ENCODE measurements at places on chromosomes 7 and 10. TPM values are rescaled to one million over a fixed set of nuclear protein-coding genes. Genes with fewer than 3 reads are reported as not detected.

- H3K27me3 ChIP-seq, result no peaks in the 10 kb centered on the region
- no peak overlapping the region for H3K27ac ChIP-seq
- H3K36me3 ChIP-seq, result no peaks in the 10 kb centered on the region
- no peak overlapping the region for H3K4me3 ChIP-seq
Measured at GRCh38 chr10:121696854-121697253, 98.6 kb upstream of the FGFR2 start.

DNA sequence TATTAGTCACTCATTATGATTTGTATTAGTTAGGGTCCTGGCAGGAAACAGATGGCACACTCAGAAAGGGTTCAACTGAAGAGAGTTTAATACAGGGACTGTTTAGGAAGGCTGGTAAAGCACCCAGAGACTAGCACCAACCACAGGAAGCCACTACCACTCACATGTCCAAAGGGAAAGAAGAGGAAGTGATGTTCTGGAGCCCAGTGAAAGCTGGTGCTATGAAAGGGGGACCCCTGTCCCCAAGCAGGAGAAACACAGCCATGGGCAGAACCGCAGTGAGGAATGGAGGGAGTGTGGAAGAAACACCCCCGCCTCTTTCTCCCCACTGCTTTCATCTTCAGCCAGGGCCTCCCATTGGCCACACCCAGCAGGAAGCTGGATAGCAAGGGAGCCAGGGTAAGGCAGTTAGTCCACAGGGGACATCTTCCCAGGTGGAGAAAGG lies 3.2 kb upstream of the VSIR start:
- H3K27ac ChIP-seq, result no peak overlapping the region
- no peaks in the 10 kb centered on the region for H3K36me3 ChIP-seq
- peaks cover 43% of the 10 kb centered on the region for H3K27me3 ChIP-seq
- H3K4me3 ChIP-seq, result no peak overlapping the region
- H3K4me1 ChIP-seq, result peaks cover 7% of the 10 kb centered on the region

MALRD1 gene
- 1.2 TPM for total RNA-seq

DNA sequence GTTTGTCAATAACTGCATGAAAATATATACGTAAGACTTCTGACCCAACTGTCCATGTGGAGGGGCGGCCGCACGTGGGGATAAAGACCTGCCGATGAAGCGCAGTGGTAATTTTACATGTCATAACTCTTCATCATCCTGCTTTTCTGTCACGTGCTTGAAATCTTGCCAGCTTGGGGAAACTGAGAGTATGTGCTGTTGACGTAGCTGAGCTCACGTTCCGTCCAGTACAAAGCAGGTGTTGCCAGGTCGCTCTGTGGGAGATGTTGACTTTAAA lies 105.1 kb downstream of the INPP5A start:
- no peaks in the 10 kb centered on the region for H3K27me3 ChIP-seq
- no peak overlapping the region for H3K4me3 ChIP-seq
- DNase-seq, result no peak
- no peak overlapping the region for H3K27ac ChIP-seq
- peaks cover 2% of the 10 kb centered on the region for H3K36me3 ChIP-seq

GIMAP1 gene
- total RNA-seq, result not detected

- H3K36me3 ChIP-seq, result no peaks in the 10 kb centered on the region
- H3K27me3 ChIP-seq, result no peaks in the 10 kb centered on the region
- DNase-seq, result no peak
Measured at GRCh38 chr10:126060261-126060931, 164.0 kb downstream of the FANK1 start.

DNA sequence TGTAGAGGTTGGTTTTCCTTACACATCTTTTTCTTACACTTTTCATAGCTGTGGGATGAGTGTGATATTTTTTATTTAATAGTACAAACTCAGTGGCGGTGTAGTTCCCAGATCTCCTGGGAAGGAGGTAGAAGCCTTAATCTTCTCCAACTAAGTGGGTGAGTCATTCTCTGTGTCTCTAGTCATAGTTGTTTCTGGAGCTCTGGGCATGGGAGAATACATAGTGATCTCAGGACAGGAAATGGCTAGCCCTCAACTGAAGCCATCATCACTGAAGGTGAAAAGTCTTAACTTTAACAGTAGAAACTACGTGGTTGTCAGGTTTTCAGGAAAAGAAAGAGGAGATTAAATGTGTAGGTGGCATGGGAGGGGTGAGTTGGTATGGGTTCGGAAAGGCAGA lies 319.4 kb upstream of the FZD8 start:
- no peak overlapping the region for H3K27ac ChIP-seq
- H3K27me3 ChIP-seq, result no peaks in the 10 kb centered on the region
- no peak overlapping the region for H3K4me3 ChIP-seq
- H3K4me1 ChIP-seq, result peaks cover 2% of the 10 kb centered on the region
- no peaks in the 10 kb centered on the region for H3K36me3 ChIP-seq

DNA sequence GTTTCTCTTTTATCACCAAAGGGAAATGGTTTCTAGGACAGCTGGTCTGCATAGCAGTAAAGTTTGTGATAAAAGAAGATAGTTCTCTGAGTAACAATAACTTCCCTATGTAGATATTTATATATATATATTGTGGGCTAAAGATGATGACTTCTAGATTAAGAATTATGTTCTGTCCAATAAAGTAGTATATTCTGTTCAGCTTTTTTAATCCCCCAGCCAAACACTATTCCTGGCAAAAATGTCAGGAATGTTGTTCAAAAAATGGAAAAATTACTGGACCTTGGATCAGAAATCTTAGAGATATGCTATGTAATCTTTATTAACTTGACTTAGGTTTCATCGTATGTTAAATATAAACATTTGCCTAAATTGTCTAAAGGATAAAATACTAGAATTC lies 136.3 kb upstream of the GNAI1 start:
- H3K27ac ChIP-seq, result no peak overlapping the region
- no peaks in the 10 kb centered on the region for H3K27me3 ChIP-seq
- peaks cover 5% of the 10 kb centered on the region for H3K4me1 ChIP-seq
- H3K36me3 ChIP-seq, result no peaks in the 10 kb centered on the region
- no peak overlapping the region for H3K4me3 ChIP-seq

- H3K4me3 ChIP-seq, result no peak overlapping the region
- no peaks in the 10 kb centered on the region for H3K36me3 ChIP-seq
- peak; percentile 46 for DNase-seq
- peaks cover 6% of the 10 kb centered on the region for H3K4me1 ChIP-seq
Measured at GRCh38 chr7:77759294-77759889, 38.8 kb downstream of the TMEM60 start.

DNA sequence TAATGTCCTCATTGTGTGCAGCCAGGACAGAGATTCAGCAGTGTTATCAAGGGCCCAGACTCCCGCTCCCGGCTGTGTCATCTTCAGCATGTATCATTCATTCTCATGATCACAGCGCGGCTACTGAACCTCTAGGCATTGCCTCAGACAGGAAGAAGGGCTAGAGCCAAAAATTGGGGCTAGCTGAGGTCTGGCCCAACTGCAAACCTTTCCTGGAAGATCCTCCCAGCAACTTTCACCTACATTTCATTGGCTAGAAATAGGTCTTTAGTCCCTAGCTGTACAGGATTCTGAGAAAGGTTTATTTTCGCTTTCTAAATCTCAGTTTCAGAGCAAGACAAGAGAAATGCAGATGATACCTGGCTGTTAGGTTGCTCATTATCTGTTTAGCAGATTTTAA lies 81.9 kb downstream of the CREM start:
- no peaks in the 10 kb centered on the region for H3K27me3 ChIP-seq
- H3K4me1 ChIP-seq, result peaks cover 9% of the 10 kb centered on the region
- no peak for DNase-seq
- H3K27ac ChIP-seq, result no peak overlapping the region
- H3K4me3 ChIP-seq, result no peak overlapping the region

DNA sequence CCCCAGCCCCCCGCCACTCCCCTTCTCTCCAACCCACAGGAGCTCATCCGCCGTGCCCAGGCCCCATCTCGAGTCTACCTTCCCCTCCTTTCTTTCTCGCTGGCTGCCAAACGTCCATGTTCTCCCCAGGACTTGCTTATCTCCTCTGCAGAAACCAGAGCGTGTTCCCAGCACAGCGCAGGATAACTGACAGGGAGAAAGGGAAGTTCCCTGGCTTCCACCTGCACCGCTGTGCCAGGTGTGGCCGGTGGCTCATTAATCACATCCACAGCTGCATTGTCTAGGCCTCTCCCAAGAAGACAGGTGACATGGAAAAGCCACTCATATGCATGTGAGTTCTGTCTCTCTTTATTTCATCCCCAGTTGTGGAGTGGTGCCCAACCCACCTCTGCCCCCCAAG lies 113.2 kb downstream of the ITIH5 start:
- H3K27me3 ChIP-seq, result peaks cover 8% of the 10 kb centered on the region
- H3K4me3 ChIP-seq, result no peak overlapping the region
- H3K27ac ChIP-seq, result no peak overlapping the region
- peaks cover 7% of the 10 kb centered on the region for H3K4me1 ChIP-seq

DNA sequence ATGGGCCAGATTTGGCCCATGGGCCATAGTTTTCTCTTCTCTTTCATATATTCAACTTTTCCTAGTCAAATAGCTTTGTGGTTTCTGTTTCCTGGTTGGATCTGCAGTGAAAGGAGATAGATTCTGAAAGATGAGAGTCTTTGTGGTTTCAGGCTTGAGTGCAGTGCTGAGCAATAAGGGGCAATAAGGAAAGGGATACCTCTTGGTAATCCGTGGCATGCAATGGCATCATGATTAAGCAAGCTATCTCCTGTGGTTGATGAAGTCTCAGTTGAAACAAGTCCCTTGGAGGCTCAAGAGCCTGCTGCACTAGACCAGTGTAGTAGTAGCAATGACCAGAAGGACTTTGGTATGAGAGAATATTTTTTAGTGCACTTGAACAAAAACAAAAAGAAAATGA lies 187.7 kb upstream of the CNTNAP2 start:
- H3K27me3 ChIP-seq, result no peaks in the 10 kb centered on the region
- no peaks in the 10 kb centered on the region for H3K4me1 ChIP-seq
- H3K4me3 ChIP-seq, result no peak overlapping the region
- H3K27ac ChIP-seq, result no peak overlapping the region

GRCh38 chr10:77898323-77899079 lies 28.1 kb downstream of the DLG5 start:
- DNase-seq, result no peak
- no peaks in the 10 kb centered on the region for H3K27me3 ChIP-seq
- H3K4me3 ChIP-seq, result no peak overlapping the region

GRCh38 chr7:103989200-103989784 lies at the start of gene RELN:
TSS of gene RELN (minus strand) at chr7:103989658. CDS start at chr7:103989356, 302 bp downstream.
- H3K27ac ChIP-seq, result peak within 1 kb of the TSS; percentile 8
- H3K4me1 ChIP-seq, result peaks cover 9% of the 10 kb centered on the region
- no peaks in the 10 kb centered on the region for H3K36me3 ChIP-seq
- H3K4me3 ChIP-seq, result peak within 1 kb of the TSS; percentile 73
- no peak for DNase-seq

NKX2-3 gene
- not detected for total RNA-seq

DNA sequence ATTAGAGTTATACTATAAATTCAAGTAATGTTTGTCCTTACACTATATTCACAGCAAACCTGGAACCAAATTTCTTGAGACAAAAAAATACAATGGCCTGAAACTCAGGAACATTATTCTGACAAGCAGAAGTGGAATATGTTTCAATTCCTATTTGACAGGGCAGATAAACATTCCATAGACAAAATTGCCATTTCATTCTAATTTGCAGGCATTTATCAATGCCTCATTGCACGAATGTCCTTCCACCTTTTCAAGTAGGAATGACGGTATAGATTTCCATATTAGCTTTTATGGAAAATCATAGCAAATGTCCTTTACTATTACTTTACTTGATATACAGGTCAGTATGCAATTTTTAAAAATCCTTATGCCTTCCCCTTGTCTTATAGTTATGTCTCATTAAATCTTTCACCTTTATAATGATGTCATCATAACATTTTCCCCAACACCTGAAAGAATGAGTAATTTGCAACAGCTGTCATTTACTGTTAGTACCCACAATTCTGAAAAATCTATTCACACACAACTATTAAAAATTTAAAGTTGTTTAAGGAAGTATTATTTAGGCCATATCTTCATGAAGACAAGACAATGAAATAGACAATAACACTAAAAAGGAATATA lies 299.7 kb upstream of the SEMA3C start:
- no peak overlapping the region for H3K4me3 ChIP-seq
- no peaks in the 10 kb centered on the region for H3K27me3 ChIP-seq
- H3K4me1 ChIP-seq, result no peaks in the 10 kb centered on the region
- H3K36me3 ChIP-seq, result peaks cover 6% of the 10 kb centered on the region
- DNase-seq, result no peak

GRCh38 chr7:22128528-22128920 lies 182.8 kb upstream of the CDCA7L start:
- DNase-seq, result no peak
- no peak overlapping the region for H3K4me3 ChIP-seq
- H3K27me3 ChIP-seq, result no peaks in the 10 kb centered on the region
- H3K27ac ChIP-seq, result no peak overlapping the region
- H3K4me1 ChIP-seq, result peaks cover 14% of the 10 kb centered on the region

PDE1C gene
- 1.0 TPM for total RNA-seq

- H3K4me1 ChIP-seq, result peaks cover 3% of the 10 kb centered on the region
- DNase-seq, result no peak
- H3K27ac ChIP-seq, result no peak overlapping the region
- H3K27me3 ChIP-seq, result peaks cover 75% of the 10 kb centered on the region
- no peaks in the 10 kb centered on the region for H3K36me3 ChIP-seq
- no peak overlapping the region for H3K4me3 ChIP-seq
Measured at GRCh38 chr7:21544303-21544656, 1.4 kb downstream of the DNAH11 start.

DNA sequence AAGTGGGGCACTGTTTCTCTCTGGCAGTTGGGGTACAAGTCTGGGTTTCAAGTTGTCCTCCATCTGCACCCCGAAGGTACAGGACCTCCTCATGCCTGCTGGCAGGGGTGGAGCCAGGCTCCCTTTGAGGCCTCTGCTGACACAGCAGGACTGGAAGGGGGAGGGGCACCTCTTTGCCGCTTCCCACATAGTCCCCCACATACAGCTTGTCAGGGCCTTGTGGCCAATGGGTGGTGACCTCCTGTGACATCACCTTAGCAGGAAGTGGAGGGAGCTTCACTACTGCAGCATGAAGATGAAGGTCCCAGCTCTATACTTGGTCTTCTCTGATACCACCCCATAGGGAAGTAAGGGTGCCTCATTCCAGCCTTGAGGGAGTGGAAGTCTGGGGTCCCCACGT lies 167.8 kb downstream of the RAMP3 start:
- DNase-seq, result no peak
- no peaks in the 10 kb centered on the region for H3K4me1 ChIP-seq
- no peak overlapping the region for H3K4me3 ChIP-seq
- no peak overlapping the region for H3K27ac ChIP-seq

DNA sequence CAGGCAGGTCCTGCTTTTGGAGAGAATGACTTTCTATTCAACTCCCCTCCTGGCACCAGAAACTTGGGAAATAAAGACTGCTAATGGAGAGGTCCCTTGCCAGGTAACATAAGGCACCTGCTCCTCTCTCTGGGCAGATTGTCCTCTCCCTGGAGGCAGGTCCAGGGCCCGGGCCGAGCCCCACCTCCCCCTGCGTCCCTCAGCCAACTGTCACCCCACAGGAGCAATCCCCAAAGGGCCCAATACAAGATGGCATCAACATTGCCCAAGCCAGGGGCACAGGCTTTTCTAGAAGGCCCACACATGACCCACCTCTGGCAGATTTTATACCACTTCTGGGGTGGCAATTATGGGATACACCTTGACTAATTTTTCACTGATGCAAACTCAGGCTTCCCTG lies 145.2 kb downstream of the HERPUD2 start:
- H3K27me3 ChIP-seq, result peaks cover 25% of the 10 kb centered on the region
- H3K27ac ChIP-seq, result no peak overlapping the region
- H3K4me3 ChIP-seq, result no peak overlapping the region
- no peak for DNase-seq
- peaks cover 3% of the 10 kb centered on the region for H3K4me1 ChIP-seq

- H3K36me3 ChIP-seq, result no peaks in the 10 kb centered on the region
- DNase-seq, result no peak
- peaks cover 9% of the 10 kb centered on the region for H3K4me1 ChIP-seq
Measured at GRCh38 chr7:132656846-132657776, 80.8 kb upstream of the PLXNA4 start.

RPEL1 gene
- not detected for total RNA-seq

All from progenitor cell of endocrine pancreas (in vitro differentiated cells).